ENCODE measurements at places on chromosomes 2 and 18.

DNA sequence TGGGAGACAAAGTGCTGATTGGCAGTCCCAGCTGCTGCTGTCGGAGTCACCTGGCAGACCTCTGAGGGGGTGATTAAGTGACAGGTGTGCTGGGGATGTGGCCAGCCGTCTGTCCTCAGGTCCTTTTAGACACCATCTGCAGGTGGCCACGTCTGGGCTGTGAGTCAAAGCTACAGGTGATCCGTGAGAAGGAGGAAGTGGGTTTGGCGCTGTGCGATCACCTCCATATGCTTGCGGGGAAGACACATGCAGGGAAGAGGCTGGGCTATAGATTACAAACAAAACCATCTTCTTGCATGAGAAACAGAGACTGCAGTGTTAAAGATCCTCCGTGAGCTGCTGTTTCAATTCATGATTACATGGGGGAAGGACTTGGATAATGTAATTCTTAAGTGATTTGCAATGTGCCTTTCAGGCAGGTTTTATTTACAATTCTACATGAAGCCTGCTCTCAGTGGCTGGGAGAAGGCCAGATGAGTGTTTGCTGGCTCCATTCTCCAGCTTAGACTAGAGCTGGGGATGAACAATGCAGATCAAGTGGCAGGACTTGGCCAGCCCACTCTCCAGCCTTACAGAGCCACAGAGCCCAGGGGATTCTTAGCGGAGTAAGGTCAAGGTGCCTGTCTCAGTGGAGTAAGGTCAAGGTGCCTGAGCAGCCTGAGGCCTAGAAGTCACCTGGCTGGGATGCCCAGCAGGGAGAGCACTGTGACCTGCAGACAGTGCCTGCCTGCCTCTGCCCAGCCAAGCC is 87.8 kb downstream of the LYPD1 start:
- no peak for DNase-seq
- H3K27me3 ChIP-seq, result peaks cover 2% of the 10 kb centered on the region
- H3K4me1 ChIP-seq, result no peaks in the 10 kb centered on the region
- no peak overlapping the region for H3K4me3 ChIP-seq

DNA sequence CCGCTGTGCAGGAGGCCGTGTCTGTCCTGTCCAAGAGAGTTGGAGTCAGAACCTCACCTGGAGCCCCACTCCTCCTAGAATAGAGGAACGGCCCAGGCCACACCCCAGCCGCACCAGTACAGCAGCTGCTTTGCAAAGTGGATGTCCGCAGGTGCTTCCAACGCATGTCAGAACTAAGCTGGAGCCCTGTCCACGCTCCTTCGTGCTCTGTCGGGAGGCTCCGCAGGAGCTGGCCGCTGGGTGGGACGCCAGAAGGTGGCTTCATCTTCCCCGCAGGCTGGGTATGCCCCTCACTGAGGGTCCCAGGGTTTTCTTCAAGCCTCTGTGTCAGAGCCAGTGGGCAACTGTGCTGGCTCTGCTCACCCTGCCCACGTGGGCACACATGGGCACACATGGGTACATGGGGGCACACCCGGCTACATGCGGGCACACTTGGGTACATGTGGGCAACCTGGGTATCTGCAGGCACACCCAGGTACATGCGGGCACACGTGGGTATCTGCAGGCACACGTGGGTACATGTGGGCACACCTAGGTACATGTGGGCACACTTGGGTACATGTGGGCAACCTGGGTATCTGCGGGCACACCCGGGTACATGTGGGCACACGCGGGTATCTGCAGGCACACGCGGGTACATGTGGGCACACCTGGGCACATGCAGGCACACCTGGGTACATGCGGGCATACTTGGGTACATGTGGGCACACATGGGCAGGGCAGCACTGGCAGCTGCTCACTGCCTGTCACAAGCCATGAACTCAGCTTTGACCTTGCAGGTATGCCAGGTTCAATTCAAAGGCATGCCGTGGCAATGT is 67.1 kb upstream of the CTDP1 start:
- no peak overlapping the region for H3K27ac ChIP-seq
- no peak overlapping the region for H3K4me3 ChIP-seq
- H3K4me1 ChIP-seq, result no peaks in the 10 kb centered on the region
- no peaks in the 10 kb centered on the region for H3K36me3 ChIP-seq

DNA sequence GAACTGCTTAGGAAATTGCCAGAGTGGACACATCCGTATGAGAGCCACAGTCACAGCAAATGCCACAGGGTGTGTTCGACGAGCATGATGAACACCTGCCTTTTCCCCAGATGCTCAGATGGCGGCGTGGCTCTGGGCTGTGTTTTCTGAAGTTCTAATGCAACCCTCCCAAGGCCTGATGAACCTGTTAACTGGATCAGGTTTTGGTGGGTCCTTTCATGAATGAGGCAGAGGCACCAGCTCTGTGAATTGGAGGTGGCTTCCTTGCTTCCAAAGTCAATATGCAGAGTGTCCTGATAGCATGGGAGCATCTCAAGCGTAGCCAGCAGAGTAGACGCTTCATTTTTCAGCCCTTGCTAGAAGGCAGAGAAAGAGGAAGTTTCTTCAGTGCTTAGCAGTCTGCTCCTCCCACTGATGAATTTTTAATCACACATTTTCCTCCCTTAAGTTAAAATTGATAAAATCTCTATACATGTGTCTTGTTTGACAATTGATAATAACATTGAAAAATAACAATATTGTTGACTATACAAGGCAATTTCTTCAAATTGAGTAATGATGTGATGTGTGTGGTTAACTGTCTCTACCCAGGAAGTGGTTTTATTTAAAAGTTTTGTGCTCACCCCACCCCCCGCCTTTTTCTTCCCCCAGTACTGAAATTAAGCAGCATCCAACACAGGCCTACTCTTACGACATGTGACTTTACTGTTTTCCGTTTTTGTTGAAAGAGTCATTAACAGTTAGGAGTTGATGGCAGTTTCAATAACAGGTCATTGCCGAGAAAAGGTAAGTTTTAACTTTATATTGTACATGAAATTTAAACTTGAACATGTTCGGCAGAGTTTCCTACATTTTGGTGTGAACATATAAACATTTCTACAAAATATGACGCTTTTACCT is at the start of gene ARHGAP15:
TSS of gene ARHGAP15 (plus strand) at position 739 of the 900 bp plus-strand sequence.
- H3K27me3 ChIP-seq, result no peaks in the 10 kb centered on the region
- H3K4me3 ChIP-seq, result peak within 1 kb of the TSS; percentile 83
- peak within 1 kb of the TSS; percentile 100 for H3K27ac ChIP-seq

GRCh38 chr18:21997207-21998143 is 171.9 kb upstream of the GATA6 start:
- no peak overlapping the region for H3K27ac ChIP-seq
- no peaks in the 10 kb centered on the region for H3K27me3 ChIP-seq
- H3K4me1 ChIP-seq, result peaks cover 4% of the 10 kb centered on the region
- no peak overlapping the region for H3K4me3 ChIP-seq
- H3K36me3 ChIP-seq, result no peaks in the 10 kb centered on the region
- DNase-seq, result no peak
